H1 (cell line): ENCODE measurements at places on chromosomes 3 and 15.

GRCh38 chr3:102205647-102206046 lies 229.2 kb upstream of the ZPLD1 start:
- no peak for DNase-seq

- DNase-seq: no peak
Measured at GRCh38 chr3:36312351-36312750, 68.0 kb upstream of the STAC start.

DNA sequence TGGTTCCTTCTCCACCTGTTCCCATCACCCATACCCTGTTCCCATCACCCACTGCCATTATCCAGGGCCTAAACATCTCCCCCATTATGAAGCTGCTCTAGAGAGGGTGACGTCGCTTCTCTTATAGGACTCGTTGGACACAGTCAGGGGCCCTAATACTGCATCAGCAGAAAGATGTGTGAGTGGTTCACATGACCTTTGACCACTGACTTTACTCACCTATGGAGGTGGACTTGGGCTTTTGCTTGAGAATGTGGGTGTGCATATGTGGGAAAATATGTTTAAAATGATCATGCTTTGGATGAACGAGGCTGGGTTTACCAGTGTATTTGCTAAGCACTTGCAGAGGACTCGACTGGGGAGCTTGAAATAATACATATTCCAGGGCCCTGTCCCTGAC lies 26.8 kb downstream of the RBP2 start:
- no peak for DNase-seq

- DNase-seq: no peak
Measured at GRCh38 chr15:60208709-60209108, 189.1 kb downstream of the ANXA2 start.

DNA sequence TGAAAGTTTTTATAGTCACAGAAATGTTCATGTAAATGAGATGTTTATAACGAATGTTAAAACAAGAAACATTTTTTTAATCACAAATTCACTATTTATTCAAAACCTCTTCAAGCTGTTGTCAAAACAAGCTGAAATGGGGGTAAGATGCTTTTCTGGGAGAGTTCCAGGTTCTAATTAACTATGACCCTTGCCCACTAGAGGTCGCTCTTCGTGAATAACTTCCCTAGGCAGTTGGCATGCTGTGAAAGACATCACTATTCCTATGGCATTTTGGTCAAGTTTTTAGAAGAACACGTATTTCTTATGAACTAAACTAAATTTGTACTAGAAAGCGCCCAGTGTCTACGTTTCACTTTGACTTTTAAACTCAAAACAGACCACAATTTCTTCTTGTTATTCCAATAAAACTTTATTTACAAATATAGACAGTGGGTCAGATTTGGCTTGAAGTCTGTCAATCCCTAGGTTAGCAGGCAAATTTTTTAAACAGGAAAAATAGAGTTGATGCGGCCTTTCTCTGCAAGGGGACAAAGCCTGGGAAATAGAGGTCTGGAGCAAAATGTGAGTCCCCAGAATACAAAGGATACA lies 62.8 kb upstream of the CMTM8 start:
- DNase-seq: no peak

DNA sequence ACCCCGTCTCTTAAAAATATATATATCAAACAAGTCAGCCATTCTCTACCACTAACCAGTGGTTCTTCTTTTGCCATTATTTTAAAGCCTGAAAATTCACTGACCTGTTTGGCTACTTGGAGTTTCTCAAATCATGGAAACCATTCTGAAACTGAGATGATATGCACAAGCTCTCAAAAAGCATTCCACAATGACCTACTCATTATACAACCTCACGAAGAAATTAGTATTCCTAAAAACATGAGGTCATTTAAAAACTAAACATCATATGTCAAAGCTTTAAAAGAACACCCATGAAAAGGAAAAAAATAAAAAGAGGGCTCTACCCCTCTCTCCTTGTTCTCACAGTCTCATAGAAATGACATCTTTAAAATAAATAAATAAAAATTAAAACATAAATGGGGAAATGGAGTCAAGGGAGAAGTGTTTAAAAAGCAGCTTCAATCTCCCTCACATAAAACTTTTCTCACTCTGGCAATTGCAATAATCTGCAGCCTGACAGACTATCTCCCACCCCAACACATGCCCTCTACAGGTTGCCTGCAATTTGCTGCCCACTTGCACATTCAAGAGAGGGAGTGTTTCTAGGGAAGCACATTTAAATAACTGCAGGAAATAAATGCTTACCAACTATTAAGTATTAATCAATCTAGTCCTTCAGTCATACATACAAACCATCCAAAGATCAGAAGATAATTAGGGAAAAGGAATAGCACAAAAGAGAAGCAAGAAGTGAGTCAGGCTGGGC lies 73.3 kb downstream of the TRANK1 start:
- DNase-seq: peak; percentile 13

DNA sequence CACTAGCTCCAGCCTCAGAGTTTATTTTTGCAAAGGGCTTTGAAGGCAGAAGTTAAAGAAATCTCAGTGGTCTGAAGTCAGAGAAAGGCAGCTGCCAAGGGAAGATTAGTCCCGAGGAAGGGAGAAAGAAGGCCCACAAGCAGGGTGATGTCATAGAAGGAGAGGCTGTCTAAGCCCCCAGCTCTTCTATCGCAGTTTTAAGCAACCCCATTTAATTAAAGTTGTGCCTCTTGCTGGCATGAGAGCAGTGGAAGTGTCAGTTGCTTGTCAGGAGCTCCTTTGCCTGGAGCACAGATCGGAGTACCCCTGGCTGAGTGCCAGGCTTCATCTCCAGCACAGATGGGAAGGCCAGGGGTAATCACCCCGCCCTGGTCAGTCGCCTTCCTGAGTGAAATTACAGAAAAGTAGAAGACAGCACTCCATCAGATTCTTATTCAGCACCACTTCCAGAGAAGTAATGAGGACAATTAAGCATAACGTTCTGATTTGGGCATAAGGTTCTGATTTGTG lies 530.7 kb downstream of the EPHB1 start:
- no peak for DNase-seq

DNA sequence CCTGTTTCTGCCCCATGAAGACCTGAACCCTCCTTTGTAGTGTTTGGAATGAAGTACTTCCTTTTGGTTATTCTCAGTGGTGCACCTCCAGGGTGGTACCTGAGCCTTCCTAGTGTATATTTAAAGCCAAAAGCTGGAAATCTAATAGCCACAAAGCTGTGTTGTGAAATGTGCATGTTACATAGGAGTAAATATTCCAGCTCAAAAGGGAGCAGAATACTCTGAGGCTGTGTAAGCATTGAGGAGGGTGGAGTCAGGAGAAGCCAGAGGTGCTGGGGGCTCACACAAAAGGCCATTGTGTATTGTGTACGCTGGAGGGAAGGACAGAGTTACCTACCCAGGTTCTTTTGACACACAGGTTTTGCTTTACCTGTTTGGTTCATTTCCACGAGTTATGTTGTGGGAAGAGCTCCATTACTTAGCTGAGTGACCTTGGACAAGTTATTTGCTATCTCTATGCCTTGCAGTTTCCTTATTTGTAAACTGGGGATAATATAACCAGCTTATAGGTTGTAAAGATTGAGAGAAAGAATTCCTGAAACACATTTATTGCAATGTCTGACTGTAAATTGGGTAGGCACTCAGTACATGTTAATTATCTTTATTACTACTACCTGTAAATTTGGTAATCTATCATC lies 24.7 kb downstream of the GPR171 start:
- no peak for DNase-seq

- DNase-seq: no peak
Measured at GRCh38 chr3:42366550-42366949, 43.9 kb downstream of the LYZL4 start.

DNA sequence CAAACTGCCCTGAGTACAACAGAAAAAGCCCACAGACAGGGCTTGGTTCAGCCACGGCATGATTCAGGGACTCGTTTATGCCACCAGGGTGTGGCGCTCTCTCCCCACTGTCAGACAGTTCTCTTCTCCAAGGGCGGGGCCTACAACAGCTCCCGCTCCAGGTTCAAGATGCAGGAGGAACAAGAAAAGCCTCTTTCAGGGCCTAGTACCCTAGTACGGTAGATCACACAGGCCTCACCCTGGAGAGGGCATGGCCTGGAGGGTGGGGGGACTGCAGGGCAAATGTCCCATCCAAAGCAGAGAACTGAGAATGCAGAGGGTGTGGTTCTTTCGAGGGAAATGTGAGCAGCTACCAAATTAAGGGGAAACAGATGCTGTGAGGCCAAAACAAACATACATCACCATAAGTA lies 12.0 kb downstream of the MESD start:
- DNase-seq: no peak

- no peak for DNase-seq
Measured at GRCh38 chr3:14199641-14200040, 21.0 kb downstream of the LSM3 start.

- no peak for DNase-seq
Measured at GRCh38 chr15:65598468-65598867, 12.5 kb downstream of the INTS14 start.

DNA sequence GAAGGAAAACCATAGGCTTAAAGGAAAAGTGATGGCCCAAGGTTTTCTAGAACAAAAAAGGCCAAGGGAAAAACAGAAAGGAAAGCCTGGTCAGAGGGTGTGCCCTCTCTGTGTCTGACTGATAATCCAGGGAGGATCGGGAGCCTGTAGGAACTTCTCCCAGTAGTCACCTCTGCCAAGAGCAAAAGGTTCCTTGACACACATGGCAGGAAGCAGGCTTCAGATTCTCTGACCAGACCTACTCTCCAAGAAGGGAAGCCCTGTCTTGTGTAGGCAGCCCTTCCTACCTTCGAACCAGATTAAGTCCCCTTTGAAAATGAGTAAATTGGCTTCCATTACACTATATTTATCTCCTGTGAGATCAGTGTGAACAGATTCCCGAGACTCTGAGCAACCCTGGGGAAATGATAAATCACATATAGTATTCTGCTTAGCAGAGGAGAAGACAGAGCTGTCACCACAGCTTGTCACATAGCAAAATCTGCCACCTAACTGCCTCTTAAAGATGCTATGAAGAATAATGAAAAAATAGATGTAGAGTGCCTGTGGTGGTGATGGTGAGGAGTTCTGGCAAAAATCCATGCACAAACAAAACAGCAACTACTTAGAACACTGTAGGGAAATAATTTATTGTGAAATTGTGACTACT lies 38.8 kb downstream of the PARP14 start:
- DNase-seq: no peak
